Uterine smooth muscle cell (primary cell): ENCODE measurements at places on chromosomes 7 and 10. TPM values are rescaled to one million over a fixed set of nuclear protein-coding genes. Genes with fewer than 3 reads are reported as not detected.

The SP4 gene
- total RNA-seq = 4.9 and 5.1 TPM in 2 replicates

The MACC1 gene
- under 0.01 TPM in 2 replicates for total RNA-seq

The ADCY1 gene
- 0.33 and 0.37 TPM in 2 replicates for total RNA-seq

The ZP3 gene
- 0.55 and 0.87 TPM in 2 replicates for total RNA-seq

The MRPS17 gene
- 11.2 and 13.9 TPM in 2 replicates for total RNA-seq

The SORCS1 gene
- total RNA-seq = not detected in 2 replicates

The UCN3 gene
- not detected in 2 replicates for total RNA-seq

The CAMK1D gene
- total RNA-seq = 5.6 and 8.0 TPM in 2 replicates

The NOS3 gene
- 3.3 and 3.7 TPM in 2 replicates for total RNA-seq

The TMEM26 gene
- 0.50 and 0.66 TPM in 2 replicates for total RNA-seq

The CCDC146 gene
- total RNA-seq = 0.87 and 1.1 TPM in 2 replicates

The CPA4 gene
- total RNA-seq = 0.77 and 8.2 TPM in 2 replicates
